ENCODE measurements at places on chromosomes 12 and 14.

- no peak for DNase-seq
Observed at GRCh38 chr14:59481871-59482540, 2.2 kb downstream of the L3HYPDH start.

- DNase-seq, result no peak
Observed at GRCh38 chr12:75692876-75693275, 181.5 kb upstream of the KRR1 start.

DNA sequence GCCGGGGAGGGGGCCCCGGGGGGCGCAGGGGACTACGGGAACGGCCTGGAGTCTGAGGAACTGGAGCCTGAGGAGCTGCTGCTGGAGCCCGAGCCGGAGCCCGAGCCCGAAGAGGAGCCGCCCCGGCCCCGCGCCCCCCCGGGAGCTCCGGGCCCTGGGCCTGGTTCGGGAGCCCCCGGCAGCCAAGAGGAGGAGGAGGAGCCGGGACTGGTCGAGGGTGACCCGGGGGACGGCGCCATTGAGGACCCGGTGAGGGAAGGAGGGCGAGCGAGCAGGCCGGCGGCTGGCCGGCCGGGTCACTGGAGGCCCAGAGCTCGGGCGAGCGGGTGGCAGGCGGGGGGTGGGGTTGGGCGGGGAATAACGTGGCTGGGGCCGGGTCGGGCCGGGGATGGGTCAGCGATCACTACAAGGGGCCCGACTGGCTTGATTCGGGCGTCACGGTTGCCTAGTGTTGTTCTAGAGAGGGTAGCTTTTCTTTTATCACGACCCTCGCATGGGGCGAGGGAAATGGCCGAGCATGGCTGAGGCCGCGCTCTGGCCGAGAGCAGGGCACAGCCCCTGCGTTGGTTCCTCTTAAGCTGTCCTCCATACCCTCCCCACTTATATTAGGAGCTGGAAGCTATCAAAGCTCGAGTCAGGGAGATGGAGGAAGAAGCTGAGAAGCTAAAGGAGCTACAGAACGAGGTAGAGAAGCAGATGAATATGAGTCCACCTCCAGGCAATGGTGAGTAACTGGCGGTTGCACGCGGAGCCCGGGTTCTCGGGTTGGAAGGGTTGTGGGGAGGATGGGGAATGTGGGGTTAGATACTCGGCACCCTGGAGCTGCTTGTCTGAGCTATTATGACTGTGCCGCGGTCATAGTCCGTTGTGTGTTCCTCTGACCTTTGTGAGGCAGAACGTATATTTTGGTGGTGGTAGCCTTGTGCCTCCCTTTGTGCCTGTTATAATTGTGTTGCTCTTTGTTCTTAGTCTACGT lies 603 bp downstream of the PABPN1 start:
- peak; percentile 16 for DNase-seq

DNA sequence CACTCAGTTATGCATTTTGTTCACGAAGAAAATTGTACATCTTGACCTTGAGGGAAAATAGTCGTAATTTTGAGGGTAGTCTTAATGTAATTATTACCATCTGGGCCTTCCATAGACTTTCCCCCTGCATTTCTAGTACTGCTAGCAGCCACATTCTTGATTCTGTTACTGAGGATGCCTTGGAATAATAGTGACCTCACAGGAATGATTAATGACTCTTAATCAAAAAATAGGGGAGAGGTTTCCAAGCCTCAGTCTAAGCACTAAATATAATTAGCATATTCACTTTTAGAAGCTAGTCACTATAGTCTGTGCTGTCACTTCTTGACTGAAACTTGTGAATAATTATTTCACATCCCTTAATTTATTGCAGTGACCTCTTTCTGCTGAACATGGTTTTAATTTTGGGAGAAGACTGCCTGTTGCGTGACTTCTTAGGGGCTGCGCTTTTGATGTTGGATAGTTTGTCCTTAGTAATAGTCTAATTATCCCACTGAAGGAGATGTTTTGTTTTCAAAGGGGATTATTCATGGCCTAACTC lies 400.5 kb downstream of the ADAMTS20 start:
- DNase-seq, result no peak

DNA sequence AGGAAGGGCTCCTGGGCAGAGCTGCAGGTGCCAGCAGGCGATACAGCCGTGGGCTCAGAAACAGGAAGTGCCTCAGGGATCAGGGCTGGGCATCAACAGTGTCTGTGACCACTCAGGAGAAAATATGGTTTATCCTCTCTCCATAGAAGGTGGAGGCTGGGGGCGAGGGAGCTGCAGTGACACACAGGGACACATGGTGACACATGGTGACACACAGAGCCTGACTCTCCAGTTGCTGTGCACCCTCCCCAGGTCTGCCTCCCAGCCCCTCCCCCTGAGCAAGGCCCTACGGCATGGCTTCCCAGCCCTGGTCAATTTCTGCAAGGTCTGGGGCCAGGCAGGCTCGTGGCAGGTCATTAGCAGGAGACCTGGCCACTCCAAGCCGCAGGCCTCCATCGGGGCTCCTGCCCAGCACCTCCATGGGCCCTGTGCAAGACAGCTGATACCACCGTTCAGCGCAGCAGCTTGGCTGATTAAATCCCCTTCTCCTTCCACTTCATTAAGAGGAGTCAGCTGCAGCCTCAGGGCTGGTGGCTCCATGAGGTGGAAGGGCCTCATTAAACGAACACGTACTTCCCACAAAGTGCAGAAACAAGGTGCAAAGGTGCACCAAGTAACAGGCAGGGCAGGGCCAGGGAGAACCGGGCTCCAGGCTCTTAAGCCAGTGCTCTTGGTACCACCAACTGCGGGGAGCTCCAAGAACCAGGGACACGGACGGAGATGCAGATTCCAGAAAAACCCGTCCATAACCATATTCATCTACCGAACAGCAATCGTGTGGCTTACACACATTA lies 60.7 kb downstream of the CCNK start:
- DNase-seq, result no peak

GRCh38 chr12:5514545-5514944 lies 82.6 kb downstream of the NTF3 start:
- no peak for DNase-seq

DNA sequence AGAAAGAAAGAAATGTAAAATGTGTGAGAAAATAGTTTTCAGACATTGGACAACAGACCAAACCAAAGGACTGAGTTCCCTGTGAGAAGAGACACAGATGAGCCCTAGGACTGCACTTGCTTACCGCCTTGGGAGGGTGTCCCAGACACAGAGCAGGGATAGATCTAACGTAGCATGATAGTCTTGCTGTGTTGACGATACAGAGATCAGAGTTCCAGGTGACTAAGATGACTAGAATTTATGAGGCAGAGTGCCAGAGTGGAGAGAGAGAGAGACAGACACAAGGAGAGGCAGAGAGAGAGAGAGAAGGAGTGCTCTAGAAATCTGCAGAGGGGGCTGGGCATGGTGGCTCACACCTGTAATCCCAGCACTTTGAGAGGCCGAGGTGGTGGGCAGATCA lies 148.2 kb upstream of the LMNTD1 start:
- no peak for DNase-seq

DNA sequence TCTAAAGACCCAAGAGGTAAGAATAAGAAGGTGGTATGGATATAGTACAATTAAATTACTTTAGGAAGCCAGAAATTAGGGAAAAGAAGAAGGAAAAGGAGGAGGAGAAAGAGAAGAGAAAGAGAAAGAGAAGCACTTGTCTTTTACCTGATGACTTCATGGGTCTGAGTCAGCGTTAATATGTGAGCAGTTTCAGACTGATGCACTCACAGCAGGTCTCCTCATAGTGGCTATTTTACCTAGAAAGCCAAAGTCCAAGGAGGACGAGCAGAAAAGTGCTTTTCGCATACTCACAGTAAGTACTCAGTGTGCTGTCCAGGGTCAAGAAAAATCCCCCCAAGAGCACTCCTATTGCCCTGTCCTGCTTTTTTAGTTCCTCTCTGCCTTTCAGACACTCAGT lies 222.1 kb downstream of the C12orf42 start:
- DNase-seq, result no peak

DNA sequence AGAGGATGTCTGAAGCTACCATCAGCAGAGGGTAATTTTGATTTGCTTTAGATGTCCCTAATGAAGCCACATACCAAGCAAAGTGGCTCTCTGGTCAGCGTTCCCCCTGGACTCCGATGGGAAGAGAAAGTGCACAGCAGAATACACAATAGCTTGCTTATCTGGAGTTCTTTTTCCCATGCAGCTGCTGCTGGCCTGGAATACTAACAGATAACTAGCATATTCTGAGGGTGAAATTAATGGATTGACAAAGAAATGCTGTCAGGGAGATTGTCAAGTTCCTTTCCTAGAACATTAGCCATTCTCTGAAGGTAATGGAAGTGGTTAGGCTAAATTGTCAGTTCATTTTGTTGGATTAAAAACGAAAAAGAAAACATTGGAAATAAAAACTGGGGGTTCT lies 391.3 kb downstream of the FLRT2 start:
- DNase-seq, result no peak

DNA sequence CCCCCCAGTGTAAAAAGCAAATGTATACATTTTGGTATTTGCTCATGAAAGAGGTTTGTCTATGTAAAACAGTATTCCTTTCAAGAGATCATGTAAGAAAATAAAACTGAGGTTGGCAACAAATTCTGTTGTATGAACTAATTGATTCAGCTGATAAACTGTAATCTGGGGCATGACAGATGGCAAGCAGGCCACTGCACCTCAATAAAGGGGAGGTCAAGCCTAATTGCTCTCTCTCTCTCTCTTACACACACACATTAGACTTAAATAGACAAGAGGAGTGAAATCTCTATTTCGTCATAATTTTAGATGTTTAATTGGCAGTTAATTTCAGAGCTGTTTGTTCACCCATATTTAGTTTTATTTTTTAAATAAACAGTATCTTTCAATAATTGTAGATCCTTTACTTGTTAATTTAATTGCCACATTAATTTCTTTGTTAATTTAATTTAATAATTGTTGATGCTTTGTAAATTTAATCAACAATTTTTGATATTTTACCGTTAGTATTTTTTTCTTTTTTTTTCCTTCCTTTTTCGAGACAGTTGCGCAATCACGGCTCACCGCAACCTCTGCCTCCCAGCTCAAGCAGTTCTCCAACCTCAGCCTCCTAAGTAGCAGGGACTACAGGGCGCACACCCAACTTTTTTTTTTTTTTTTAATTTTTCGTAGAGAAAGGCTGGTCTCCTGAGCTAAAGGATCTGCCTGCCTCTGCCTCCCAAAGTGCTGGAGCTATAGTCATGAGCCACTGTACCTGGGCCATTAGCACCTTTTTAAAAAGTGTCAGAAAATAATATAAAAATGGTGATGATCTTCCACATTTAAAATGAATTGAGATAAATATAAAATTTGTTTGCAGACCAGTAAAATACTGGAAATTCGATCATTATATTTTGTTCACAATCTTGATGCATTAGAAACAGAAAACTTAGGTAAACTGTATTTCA lies 577.7 kb downstream of the SLC16A7 start:
- DNase-seq, result no peak

GRCh38 chr14:89260898-89261297 lies 156.1 kb downstream of the FOXN3 start:
- DNase-seq, result no peak

- DNase-seq, result no peak
Observed at GRCh38 chr12:2489275-2489674, 305.5 kb upstream of the FKBP4 start.

DNA sequence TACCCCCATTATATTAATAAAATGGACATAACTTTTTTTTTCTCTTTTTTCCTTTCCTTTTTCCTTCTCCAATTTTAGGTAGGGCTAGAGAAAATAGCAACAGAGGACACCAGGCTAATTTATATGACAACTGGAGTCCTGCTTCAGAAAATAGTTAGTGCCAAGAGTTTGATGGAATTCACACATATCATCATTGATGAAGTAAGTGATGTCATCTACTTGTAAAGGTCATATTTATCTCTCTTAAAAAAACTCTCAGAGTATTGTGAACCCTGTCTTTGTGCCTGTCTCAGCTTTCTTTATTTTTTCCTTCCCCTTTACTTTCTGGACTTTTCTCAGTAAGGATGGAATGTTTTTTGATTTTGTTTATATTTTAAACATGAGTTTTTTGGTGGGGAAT lies 24.3 kb upstream of the RD3L start:
- no peak for DNase-seq

DNA sequence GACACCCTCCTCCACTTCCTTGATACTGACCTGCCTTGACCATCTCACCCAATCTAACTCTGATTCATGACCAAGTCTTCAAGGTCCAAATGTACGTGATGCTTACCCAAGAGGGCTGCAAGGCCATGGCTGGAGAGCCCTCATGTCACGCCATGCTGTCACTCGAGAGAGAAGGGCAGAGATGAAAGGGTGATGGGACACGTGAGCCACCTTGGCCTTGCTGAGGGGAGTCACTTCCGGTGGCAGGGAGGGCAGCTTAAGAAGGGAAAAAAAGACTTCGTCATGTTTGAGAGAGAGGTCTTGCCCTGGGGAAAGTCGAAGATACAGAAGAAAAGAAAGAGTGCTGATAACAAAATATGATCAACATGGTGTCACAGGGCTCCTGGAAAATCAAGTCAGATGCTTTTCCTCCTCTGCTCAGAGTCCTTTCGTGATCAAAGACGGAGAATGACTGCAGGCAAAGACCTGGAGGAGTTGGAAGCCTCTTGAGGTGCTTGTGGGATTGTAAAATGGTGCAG lies 3.3 kb upstream of the SCARB1 start:
- DNase-seq, result no peak

- DNase-seq, result no peak
Observed at GRCh38 chr14:88009486-88009885, 4.6 kb downstream of the GPR65 start.

- DNase-seq, result no peak
Observed at GRCh38 chr12:7209958-7210357, 20.5 kb downstream of the PEX5 start.

- no peak for DNase-seq
Observed at GRCh38 chr12:22282283-22282682, 52.2 kb downstream of the ST8SIA1 start.

GRCh38 chr12:105470601-105471000 lies 140.1 kb downstream of the C12orf75 start:
- DNase-seq, result no peak

GRCh38 chr12:45718306-45718705 lies 11.2 kb upstream of the ARID2 start:
- no peak for DNase-seq

- no peak for DNase-seq
Observed at GRCh38 chr14:64645220-64645892, 58.9 kb upstream of the PLEKHG3 start.

GRCh38 chr12:129036135-129036534 lies 182.9 kb downstream of the GLT1D1 start:
- no peak for DNase-seq

- no peak for DNase-seq
Observed at GRCh38 chr14:89315493-89316470, 101.3 kb downstream of the FOXN3 start.

GRCh38 chr12:105033851-105034250 lies 47.7 kb downstream of the NOPCHAP1 start:
- no peak for DNase-seq

- DNase-seq, result no peak
Observed at GRCh38 chr14:30855345-30856037, 18.9 kb upstream of the COCH start.

Measured in T-cell (primary cell).